Sciatic nerve (tissue), 2 donors: ENCODE measurements at places on chromosomes 16 and 17.

GRCh38 chr17:78184868-78185267 lies 2.0 kb downstream of the TK1 start:
- no peak for DNase-seq

DNA sequence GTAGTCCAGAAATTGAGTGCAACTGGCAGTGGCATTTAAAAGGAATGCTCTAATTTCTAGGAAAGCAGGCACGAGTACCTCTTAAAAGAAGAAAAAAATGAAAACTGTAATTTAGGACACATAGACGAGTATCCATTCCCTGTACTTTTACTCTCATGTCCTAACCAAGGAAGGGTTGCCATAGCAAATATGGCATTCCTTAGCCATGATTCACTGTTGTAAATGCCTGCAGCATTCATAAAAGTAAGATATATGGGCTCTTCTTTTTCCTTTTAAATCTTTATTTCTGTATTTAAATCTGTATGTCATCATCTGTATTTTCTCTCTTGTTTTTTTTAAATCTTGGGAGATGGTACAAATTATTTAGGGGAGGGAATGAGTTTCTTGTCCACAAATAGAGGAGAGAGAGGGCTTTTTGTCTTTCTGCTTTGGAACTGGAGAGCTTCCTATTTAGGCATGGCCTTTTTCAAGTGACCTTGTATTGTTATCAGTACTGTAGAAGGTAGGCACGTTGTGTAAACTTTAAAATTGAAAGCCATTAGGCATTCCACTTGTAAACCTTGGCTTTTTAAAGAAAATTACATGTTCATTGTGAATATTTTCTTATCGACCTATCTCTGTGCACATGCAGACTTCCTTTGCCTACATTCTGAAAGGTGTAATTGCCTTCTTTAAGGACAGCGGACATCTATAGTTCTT lies 50.0 kb downstream of the TENT4B start:
- no peak for DNase-seq

DNA sequence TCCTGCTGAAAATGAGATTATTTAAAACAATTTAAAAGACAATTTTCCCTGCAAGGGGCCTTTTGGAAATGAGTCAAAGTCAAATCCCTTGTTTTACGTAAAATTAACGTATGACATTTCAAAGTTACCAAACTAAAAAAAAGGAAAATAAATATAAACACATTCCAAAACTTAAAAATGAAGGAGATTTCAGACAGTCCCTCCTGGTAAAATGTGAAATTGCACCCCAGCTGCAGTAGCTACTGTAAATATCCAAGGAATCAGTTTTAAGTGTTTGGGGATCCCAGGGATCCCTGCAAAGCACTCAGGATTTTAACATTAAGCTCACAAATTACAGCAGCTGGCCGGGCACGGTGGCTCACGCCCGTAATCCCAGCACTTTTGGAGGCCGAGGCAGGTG lies 63.3 kb downstream of the NXN start:
- DNase-seq: no peak

DNA sequence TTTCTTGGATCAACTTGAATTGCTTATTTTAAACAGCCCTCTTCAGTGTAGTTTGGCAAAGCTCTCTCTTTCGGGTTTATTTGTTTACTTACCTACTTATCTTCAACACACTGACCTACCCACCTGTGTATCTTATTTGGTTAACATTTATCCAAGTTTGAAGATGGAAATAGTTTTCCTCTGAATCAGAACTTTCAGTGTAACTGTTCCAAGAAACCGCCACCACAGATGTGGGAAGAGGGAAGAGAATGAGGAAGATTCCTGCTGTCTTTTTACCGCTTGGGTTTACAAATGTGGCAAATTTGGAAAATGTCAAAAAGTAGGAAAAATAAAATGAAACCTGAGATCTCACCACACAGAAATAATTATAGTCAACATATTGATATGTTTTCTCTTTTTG lies 115.8 kb downstream of the MSI2 start:
- DNase-seq: no peak

GRCh38 chr17:60902399-60902798 lies 224.7 kb downstream of the BCAS3 start:
- no peak for DNase-seq

DNA sequence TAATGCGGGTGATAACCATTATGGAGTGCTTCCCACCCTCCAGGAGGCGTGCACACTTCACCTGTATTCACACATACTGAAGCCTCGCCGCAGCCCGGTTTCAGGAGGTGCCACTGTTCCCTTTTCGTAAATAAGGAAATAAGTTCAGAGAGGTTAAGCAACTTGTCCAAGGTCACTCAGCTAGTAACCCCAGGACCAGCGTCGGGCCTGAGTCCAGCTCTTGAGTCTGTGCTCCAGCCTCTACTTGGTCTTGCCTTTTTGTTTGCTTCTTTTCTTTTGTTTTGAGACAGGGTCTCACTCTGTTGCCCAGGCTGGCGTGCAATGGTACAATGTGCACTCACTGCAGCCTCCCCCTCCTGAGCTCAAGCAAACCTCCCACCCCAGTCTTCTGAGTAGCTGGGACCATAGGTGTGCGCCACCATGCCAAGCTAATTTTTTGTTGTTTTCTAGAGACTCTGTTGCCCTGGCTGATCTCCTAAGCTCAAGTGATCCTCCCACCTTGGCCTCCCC lies 63.5 kb upstream of the CIBAR2 start:
- no peak for DNase-seq

- peak; percentile 75 for DNase-seq
Observed at GRCh38 chr16:29700253-29700987, 21.4 kb downstream of the QPRT start.

DNA sequence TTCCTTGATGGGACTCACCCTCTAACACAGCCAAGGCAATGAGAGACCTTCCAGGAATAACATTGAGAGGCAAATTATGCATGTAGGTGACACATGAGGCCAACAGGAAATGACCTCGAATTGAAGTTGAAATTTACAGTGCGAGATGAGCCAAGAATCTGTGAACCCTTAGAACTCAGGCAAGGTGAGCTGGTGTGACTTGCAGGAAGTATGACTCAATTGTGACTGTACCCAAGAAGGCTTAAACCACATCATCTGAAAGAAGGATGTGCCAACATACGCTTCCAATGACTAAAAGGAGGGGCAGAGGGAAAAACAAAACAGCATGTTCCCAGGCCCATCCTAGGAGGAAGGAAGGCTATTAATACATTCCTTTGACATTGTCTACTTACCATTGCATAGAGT lies 44.8 kb downstream of the PITPNC1 start:
- no peak for DNase-seq

DNA sequence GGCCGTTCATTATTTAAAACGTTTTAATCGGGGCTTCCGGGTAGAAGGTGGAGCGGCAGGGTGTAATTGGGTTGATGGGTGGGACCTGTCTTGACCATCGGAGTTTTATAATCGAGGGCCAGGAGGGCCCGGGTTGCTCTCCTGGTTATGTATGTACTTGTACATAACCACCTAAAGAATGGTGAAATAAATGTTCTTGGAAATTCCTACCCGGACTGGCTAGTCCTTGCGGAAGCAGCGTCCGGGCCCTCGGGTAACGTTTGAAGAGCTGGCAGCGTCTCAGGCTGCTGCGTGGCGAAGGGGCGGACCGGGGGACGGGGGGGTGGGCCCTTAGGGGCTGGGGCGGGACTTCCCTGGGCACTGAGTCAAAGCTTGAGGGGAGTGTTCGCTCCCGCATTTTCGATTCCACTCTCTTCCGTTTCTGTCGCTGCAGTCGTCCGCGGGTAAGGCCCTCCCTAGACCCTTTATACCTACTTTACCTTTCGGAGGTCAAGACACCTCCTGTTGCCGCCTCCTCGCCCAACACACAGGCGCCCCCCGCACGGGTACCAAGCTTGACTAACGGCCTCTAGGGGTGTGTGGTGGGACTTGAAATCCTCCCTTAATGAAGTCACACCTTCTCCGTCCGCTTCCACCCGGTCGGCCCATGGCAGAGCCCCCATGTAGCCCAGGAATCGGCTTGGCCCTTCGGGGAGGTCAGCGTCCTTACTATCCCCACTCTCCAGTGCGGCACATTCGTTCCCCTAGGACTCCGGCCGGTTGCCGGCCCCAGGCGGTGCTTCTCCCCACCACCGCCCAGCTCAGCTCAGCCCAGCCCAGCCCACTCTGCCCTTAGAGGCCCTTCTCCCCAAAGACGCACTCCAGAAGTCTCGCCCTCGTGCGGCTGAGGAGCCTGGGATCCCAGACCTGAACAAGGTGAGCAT lies at the start of gene TMEM106A:
TSS of gene TMEM106A (plus strand) at position 396 of the 923 bp plus-strand sequence. CDS start 1,167 bp downstream, outside the sequence.
- peak; percentile 87 for DNase-seq

DNA sequence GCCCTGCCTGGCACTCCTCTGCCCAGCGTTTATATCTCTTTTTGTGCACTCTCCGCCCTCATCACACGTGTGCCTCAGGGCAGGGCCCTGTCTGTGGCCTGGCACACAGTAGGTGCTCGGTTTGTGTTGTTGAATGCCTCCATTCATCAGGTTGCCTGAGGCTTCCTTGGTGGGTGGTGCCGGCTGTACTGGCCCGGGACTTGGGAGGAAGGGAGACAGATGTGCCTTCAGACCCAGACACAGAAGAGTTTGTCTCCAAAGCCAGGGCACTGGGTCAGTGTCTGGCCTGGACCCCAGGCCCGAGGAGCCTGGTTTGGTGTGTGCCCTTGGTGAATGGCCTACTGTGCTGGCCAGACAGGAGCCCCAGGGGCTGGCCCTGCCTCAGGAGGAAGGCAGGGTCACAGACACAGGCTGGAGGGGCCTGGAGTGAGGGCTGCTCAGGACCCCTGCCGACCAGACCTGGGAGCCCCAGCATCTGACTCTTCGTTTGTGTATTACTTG lies 71.6 kb downstream of the RAI1 start:
- no peak for DNase-seq

GRCh38 chr16:73046202-73046848 lies 1.6 kb downstream of the ZFHX3 start:
- no peak for DNase-seq

DNA sequence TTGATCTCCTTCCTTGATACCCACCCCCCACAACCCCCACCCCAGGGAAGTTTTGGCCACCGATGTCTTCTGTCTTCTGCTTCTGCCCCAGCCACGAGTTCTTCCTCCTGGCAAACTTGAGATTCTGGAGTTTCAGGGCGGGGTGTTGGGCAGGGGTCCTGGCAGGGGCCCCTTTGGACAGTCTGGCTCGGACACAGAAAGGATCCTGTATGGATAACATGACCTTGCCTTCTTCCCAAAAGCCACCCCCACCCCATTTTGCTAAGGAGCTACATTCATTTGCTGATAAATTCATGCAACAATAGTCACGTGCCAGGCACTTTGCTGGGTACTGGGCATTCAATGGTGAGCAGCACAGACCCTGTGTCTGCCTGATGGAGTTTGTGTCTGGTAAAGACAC lies 5.9 kb upstream of the COL1A1 start:
- no peak for DNase-seq

DNA sequence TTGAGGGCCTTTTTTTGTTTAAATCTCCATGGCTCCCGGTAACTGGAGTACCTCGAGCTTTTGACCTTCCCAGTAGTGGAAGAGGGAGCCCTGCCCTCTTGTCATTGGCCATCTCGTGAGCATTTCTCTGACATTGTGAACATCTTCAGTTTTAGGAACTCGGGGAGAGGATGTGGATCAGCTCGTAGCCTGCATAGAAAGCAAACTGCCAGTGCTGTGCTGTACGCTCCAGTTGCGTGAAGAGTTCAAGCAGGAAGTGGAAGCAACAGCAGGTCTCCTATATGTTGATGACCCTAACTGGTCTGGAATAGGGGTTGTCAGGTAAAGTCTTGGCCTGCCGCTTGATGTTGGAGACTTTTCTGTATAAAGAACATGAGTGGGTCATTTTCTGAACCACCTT lies 24.3 kb downstream of the NTAN1 start:
- DNase-seq: no peak

- DNase-seq: no peak
Observed at GRCh38 chr17:3576970-3577369, 19.4 kb upstream of the TRPV3 start.

GRCh38 chr17:18315562-18315922 lies 449 bp downstream of the SMCR8 start:
- DNase-seq: no peak

DNA sequence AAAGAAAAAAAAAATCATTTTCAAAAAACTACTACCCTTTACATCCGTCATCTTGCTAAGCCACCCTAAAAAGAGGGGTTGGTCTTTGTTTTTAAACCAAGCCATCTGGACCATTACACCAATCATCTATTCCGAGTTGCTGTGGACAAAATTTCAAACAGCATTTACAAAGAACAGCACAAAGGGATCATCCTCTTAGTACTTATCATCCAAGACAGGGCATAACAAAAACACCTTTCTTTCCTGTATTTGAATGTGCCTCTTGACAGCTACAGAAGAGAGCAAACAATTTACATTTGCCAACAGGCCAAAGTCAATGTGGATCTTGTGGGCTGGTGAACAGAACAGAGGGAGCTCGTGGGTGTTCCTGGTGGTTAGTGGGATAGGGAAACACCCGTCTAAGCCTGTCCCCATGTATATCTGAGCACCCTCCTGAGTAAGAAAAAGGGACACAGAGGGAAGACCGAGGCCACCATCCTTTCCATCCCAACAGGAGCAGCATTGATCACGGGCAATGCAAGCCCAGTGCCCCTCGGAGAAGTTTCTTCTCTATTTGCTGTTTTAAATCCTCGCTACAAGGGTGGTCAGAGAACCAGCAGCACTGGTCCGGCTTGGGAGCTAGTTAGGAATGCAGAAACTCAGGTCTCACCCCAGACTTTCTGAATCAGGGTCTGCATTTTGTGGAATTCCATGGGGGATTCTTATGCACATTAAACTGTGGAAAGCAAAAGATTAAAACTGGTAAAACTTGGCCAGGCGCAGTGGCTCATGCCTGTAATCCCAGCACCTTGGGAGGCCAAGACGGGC lies 1.9 kb downstream of the SLC39A11 start:
- DNase-seq: peak; percentile 12

DNA sequence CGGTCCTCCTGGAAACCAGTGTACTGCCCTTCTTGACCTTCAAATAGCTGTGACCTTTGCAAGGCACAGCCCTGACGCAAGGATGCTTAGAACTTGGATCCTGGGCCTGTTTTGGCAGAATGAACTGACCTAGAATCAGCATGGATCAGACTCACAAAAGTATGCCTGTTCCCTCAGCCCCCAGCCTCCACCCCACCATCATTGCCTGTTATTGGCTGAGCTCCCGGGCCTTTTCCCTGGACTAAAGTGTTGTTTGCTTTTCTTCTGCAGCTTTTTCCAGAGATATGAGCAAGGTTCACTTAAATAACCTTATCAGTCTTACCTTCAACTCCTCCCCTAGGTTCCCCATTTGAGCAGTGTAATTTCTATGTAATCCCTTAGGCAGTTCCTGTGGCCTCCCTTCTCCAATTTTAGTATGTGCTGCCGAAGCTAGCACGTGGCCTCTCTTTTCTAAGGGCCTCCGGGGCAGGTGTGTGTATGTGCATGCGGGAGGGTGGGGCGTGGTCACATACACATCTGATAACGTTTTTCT lies 347.4 kb downstream of the MAF start:
- peak; percentile 73 for DNase-seq

DNA sequence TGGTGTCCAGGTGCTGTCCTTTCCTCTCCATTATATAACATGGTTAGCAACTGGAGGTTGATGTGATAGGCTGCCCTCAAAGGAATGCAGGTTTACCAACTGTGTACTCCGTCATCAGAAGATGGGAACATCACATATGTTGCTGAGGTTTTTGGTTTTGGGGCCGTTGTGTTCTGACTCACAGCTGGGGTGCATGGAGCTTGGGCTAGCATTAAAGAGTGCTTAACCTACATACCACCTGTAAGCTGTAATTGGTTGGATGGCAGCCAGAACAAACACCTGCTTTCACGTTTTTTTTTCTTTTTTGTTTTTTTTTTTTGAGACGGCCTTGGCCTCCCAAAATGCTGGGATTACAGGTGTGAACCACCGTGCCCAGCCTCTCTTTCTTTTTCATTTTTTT lies 20.9 kb downstream of the TMEM11 start:
- no peak for DNase-seq

GRCh38 chr17:15930426-15930825 lies 14.5 kb upstream of the ADORA2B start:
- no peak for DNase-seq

GRCh38 chr17:82668631-82669099 lies 20.4 kb upstream of the WDR45B start:
- DNase-seq: no peak
